ENCODE measurements at places on chromosomes 3 and 15.

GRCh38 chr3:77939726-77940125 lies 899.8 kb downstream of the ROBO2 start:
- DNase-seq, result no peak

DNA sequence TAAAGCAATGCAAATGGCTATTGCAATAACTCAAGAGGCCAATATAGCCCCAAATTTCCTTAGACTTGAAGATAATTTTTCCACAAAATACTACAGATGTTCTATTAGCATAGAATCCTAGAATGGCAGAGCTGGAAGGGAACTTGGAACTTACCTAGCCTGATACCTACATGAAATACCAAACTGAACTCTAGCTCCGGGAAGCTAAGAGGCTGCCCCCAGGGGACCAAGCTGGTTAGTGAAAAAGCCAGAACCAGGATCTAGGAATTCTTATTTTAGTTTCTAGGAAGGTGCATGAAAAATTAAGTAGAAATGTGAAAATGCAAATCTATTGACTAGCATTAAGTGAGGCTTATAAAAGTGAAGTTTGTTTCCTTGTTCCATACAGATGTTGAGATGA lies 256.0 kb upstream of the CBLB start:
- DNase-seq, result no peak

DNA sequence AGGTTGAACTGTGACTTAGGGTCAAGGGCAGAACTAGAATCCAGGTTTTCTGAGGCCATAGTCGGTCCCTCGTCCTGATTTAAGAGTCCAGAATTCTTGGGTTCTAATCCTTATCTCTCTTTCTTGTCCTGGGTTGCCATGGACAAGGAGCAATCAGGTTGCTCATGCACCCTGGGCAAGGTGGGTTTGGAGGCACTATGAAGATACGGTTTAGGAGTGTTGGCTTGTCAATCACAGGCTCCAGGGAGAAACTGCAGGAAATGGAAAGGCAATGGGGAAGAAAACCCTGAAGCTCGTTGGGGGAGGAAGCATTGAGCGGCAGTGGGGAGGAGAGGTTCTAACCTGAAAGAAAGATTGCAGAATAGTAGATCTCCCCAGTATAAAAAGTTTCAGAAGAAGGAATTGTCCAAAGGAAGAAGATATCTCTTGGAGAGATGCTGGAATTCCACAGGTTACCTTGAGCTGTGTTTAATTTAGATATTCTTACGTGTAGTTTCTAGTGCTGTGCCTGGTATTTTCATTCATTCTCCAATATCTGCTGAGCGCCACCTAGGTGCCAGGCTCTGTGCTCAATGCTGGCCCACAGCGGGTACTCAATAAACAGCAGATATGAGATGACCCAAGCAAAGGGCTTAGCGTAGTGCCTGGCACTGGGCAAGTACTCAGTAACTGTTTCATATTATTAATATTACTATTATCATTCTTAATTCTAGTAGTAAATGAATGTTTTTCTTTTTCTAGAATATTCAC lies 2.0 kb downstream of the ACAN start:
- no peak for DNase-seq

GRCh38 chr15:33094336-33094735 lies 100.2 kb downstream of the FMN1 start:
- DNase-seq, result peak; percentile 44

- DNase-seq, result no peak
Observed at GRCh38 chr3:143271136-143271535, 151.6 kb downstream of the CHST2 start.

- no peak for DNase-seq
Observed at GRCh38 chr3:42094691-42095391, 3.7 kb downstream of the TRAK1 start.

DNA sequence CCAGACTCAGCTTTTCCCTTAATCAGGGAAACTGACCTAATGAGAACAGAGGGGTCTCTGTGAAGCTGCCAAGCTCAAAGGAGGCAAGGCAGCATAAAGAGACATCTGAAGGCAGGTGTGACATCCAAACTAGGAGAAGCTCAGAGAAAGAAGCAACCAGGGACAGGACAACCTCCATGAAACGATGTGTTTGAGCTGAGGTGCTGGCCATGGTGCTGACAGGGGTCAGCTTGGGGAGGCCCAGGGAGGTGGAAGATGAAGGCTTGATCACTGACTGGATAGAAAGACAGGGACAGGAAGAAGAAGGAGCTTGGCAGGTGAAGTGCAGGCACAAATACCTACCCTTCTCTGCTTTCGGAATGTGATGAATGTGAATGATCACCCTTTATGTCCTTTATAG lies 179.5 kb upstream of the NSMCE3 start:
- DNase-seq, result no peak

DNA sequence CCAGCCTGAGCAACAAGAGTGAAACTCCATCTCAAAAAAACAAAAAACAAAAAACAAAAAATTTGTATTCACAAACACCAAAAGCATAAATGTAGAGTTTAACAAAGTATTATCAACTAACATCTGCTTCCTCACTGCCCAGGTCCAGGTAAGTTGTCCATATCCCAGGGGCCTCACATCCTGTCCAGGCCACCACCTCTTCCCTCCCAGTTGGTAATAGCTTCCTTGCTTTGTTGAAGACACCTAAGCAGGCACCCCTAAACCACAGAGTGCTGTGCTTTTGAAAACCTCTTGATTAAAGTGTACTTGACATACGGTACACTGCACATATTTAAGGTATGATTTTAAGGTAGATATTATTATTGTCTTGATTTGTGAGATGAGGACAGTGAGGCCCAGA lies 299.8 kb downstream of the SHQ1 start:
- no peak for DNase-seq

GRCh38 chr3:75272691-75273090 lies 391.4 kb upstream of the FRG2C start:
- DNase-seq, result peak; percentile 63

DNA sequence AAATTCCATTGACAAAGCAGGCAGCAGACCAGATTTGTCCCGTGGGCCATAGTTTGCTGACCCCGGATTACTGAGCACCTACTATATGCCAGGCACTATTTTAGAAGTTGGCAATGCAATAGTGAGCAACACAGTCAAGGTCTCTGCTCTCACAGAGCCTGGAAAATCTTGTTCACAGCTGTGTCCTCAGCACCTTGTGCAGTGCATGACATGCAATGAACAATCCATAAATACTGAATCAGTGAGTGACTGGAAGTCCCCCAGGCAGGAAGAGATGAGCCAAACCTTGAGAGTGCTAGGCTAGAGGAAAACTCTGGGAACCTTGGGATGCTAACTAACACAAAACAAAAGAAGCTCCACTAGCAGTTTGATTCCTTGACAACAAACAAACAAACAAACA lies 14.4 kb downstream of the TM4SF1 start:
- peak; percentile 57 for DNase-seq

DNA sequence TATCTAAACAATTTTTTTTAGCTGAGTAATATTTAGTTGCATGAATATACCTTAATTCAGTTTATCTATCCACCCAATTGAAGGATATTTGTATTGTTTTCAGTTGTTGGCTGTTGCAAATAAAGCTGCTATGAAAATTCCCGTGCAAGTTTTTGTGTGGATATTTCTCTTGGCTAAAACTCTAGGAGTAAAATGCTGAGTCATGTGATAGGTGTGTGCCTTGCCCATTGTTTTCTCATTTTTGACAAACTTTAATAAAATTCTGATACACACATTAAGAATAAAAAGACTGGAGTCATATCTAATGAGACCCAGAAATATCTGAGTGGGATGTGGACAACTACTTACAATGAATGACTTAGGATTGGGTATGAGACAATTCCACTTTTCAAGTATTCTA lies 78.6 kb downstream of the MDFIC2 start:
- DNase-seq, result no peak

DNA sequence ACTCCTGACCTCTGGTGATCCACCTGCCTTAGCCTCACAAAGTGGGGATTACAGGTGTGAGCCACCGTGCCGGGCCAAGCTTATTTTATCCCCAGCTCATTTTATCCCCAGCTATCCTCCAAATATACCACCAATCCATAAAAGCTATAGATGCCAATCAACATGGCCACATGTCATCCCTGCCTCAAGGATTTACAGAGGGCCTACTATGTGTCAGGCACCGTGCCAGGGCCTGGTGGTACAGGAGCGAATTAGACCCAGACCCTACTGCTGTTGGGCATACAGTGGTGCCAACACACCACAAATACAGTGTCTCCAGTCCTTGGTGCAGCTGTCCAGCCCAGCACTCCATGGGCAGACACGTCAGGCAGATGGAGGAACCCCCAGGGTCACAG lies 73.4 kb downstream of the SCN5A start:
- DNase-seq, result no peak

GRCh38 chr3:1138036-1138435 lies 45.2 kb downstream of the CNTN6 start:
- no peak for DNase-seq

- peak; percentile 82 for DNase-seq
Observed at GRCh38 chr3:155079746-155080487, at the start of gene MME. Gene MME, plus strand, starts transcription at chr3:155080319. Its CDS starts 3,849 bp downstream, at chr3:155084168.

GRCh38 chr15:31275331-31276262 lies 51.0 kb upstream of the KLF13 start:
- no peak for DNase-seq

GRCh38 chr3:33139996-33140395 lies 26.2 kb downstream of the CRTAP start:
- DNase-seq, result no peak

DNA sequence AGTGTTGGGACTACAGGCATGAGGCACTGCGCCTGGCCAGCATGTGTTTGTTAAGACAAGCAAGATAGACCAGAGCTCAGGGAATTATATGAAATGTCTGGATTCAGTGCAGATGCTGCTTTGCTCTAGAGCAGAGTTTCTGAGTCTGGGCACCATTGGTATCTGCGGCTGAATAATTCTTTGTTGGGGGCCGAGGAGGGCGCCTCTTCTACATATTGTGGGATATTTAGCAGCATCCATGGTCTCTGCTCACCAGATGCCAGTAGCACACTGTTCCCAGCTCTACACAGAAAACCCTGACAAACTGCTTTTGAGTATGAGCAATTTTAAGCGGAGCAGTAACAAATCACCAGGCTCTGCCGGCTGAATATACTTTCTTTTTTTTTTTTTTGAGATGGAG lies 3.6 kb upstream of the LDHAL6B start:
- DNase-seq, result no peak

GRCh38 chr3:157920822-157921700 lies 185.2 kb downstream of the SHOX2 start:
- no peak for DNase-seq

DNA sequence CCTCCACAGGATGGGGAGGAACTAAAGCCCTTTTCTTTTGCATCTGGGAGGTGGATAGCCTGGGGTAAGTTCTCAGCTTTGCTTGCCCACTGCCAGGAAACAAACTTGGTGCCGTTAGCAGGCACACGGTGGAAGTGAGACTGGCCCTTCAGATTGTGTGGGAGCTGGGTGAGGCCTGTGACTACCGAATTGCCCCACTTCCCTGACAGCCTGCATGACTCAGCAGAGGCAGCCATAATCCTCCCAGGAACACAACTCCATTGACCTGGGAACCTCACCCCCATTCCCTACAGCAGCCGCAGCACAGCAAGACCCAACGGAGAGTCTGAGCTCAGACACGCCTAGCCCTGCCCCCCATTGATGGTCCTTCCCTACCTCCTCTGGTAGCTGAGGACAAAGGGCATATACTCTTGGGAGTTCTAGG lies 282.6 kb downstream of the KLF13 start:
- DNase-seq, result peak; percentile 24

GRCh38 chr3:150469931-150470740 lies 62.0 kb downstream of the TSC22D2 start:
- DNase-seq, result peak; percentile 45

DNA sequence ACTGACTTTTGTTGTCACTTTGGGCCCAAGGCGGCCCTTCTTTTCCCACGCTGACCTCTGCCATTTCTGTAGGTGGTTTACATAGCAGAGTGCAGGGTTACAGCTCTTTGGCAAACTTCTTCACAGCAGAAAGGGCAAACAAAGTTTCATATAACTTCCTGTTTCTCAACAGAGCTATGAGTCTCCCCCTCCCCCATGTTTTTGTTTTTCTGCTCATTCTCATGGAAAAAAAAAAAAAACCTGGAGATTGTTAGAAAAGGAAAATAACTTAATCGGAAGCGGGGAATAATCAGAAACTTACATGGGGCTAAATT lies 342.0 kb upstream of the NR2F2 start:
- DNase-seq, result peak; percentile 58

DNA sequence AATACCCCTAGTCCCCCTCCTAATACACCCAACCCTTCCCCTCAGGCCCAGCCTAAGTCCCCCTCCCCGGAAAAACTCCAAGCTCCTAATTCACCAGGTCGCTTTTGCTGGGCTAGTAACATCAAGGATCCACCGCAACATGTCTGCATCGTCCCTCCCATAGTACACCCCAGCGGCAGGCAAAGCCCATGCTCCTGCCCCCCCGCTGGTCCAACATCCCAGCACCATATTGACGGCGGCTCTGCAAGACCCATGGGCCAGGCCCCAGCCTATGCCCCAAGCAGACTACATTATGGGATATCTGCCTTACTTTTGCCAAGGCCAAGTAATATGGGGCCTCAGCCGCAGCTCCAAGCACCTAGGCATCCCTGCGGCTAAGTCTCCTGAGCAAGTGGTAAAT lies 33.5 kb downstream of the ZNF589 start:
- no peak for DNase-seq

- DNase-seq, result peak; percentile 94
Observed at GRCh38 chr3:62607287-62608029, 234.1 kb upstream of the FEZF2 start.

GRCh38 chr3:51715977-51716294 lies 9.1 kb downstream of the GRM2 start:
- DNase-seq, result no peak

- no peak for DNase-seq
Observed at GRCh38 chr15:74636984-74637383, 21.3 kb downstream of the CLK3 start.

- no peak for DNase-seq
Observed at GRCh38 chr3:66267031-66267430, 46.2 kb downstream of the SLC25A26 start.

GRCh38 chr3:104909721-104910120 lies 457.0 kb upstream of the ALCAM start:
- DNase-seq, result peak; percentile 69

DNA sequence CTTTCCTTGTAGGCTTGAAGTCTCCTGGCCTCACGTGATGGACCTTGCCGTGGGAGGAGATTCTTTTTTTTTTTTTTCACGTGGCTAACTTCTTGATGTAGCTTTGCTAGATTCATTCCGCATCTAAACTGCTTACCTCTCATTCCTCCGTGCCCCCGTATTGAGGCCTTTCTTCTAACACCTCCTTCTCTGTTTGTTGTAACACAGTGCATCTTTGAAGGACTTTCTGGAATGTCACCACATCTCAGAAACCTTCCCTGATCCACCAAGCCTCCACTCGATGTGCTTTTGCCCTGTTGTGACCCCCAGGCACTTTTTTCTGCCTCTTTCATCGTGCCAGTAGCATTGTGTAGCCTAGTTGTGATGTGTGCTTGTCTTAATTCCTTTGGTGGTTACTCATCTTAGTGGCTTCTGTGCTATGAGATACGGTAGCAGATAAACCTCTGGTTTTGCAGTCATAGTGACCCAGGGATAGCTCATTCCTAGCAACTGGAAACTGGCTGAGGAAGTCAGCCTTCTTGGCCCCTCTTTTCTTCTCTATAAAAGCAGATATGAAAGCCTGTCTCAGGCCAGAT lies 1.6 kb upstream of the BNC1 start:
- peak; percentile 81 for DNase-seq

Data from fibroblast of mammary gland (primary cell).